ENCODE measurements at places on chromosomes 12 and 14.
A peak's percentile ranks its signal among the peaks of the same experiment; 100 is the strongest.

GRCh38 chr14:105999361-106000028, 473.1 kb downstream of the TMEM121 start:
- DNase-seq: peak; percentile 65

- DNase-seq: no peak
Measured at GRCh38 chr12:53070877-53071492, 8.2 kb downstream of the SPRYD3 start.

- DNase-seq: no peak
Measured at GRCh38 chr12:29698756-29699155, 85.0 kb downstream of the TMTC1 start.

DNA sequence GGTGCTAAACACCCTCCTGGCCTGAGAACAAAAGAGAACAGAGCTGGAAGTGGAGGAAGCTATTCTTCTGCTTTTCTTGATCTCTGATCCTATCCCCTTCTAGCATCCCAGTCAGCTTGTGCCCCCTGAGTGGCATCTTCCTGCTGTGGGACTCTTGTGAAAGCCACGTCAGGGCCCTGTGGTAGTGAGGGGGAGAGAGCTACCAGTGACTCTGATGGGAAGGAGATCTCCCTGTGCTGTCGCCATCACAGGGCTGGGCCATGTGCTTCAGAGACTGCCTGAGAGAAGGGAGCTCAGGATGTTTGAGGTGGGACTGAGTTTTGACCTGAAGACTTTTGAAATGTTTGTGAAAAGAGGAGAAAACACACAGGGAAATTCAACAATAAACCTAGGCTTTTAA, 107.6 kb upstream of the FUT8 start:
- DNase-seq: no peak

GRCh38 chr12:117903110-117903840, 65.5 kb downstream of the KSR2 start:
- DNase-seq: no peak

DNA sequence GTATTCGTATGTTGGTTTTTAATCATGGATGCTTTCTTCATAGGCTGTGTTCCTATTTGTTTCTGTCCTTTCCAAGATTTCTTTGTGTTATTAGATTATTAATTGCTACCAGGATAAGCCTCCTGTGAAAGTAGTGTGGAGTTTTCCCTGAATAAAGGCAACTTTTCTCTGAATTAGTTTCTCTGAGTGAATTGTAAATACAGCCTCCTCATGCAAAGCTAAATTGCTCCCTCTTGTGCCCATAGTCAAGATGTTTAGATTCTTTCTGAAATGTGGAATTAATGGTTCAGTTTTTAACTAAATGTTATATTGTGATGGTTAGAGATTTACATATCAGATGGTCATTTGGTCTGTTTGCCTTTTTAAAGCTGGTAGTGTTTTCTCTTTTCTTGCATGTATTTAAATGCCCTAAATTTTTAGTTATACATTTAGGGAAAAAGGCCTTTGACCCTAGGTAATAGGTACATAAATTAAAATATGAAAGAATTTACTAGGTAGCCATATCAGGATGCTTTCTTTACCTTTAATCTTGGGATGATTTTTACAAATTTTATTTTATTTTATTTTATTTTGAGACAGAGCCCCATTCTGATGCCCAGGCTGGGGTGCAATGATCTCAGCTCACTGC, 8.9 kb downstream of the APAF1 start:
- no peak for DNase-seq

GRCh38 chr12:106841510-106842302, 67.2 kb downstream of the RIC8B start:
- DNase-seq: no peak

- DNase-seq: no peak
Measured at GRCh38 chr14:77421201-77421600, 2.1 kb downstream of the NOXRED1 start.

DNA sequence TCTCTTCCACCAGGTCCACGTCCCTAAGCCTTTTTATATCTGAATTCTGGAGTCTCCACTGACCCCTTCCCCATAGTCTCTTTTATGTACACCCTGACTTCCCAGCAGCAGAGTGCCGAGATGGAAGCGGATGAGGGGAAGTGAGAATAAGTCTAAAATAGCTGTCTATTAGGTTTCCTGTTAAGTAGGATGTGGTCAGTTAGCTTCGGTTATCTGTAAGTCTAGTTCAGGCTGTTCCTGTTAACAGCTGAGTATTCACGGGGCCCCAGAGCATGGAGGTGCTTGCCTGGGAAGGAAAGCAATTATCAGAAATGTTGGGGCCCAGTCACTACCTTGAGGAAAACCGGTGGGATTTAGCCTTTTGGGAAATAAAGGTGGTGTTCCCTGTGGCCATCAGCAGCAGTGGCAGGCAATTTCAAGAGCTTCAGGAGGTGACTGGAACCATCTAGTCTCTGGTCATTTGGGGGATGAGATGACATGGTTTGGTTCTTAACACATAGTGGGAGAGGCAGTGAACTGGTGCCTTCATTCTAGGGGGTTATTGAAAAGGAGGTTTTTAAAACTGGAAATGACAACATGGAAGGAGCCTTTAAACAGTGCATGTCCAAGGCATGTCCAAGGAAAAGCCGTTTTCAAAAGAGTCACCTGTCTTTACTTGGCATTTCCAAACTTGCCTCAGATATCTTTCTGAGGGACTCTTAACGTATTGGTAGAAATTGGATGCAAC, 21.8 kb downstream of the CHST11 start:
- DNase-seq: no peak

- no peak for DNase-seq
Measured at GRCh38 chr14:101336183-101336582, 225.1 kb upstream of the DIO3 start.

DNA sequence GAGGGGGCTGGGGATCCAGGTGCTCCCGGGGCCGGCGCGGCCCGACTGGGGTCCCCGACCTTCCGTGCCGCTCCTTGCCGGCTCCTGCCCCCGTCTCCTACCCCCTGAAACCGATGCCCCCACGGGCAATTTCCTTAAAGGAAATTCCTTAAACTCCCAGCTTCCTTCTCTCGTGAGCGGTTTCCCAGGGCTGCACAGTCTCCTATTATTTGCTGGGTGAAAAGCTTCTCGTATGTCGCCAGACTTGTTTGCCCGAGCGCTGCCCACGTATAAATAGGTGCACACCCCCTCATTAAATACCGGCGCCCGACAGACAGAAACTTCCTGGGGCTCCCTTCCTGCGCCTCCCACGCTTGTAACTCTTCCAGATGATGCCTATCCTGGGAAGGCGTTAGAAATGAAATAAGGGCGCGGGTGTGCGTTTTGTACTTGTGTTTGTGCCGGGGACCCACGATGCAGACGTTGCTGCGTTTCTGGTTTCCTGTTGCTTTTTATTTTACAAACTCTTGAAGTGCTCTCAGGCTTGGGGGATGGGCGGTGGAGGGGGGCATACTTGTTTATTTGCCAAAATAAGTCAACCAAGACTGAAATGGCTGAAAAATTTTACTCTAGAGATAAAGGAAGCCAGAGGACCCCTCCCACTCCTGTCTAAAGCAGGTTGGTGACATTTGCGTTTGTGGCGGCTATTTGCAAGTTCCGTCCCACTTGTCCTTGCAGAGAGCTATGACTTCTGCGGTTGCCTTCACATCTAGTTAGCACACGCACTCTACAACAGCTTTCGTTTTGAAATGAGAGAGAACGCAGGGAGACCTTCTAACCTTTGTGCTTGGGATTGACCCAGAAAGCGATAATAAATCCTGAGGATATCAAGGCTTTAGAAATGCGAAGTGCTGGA, 1.0 kb downstream of the HIP1R start:
- DNase-seq: peak; percentile 20

GRCh38 chr12:12723149-12723680, 6.0 kb downstream of the CDKN1B start:
- no peak for DNase-seq

- DNase-seq: peak; percentile 46
Measured at GRCh38 chr12:56129206-56129941, 1.3 kb downstream of the ESYT1 start.

DNA sequence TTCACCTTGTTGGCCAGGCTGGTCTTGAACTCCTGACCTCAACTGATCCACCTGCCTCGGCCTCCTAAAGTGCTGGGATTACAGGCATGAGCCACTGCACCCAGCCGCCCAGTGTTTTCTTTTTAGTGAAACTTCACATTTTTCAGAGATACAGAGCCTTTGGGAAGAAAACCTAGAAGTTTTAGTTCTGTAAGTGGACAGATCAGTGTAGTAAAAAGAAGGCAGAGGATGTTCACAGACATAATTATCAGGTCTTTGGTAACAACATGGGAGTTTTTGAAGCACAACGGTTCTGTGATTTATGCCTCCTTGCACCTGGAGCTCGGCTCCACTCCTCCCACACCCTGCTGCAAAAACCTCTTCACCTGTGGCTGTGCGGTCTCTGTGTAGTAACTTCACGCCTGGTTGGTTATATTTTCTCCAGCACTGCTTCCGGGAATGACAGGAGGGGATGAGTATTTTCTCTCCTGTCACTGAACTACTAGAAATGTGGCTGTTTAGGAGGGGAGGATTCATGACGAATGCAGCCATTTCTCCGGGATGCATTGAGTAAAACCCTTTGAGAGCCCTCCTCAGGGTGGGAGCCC, 67.0 kb downstream of the ARF6 start:
- DNase-seq: no peak

GRCh38 chr14:99643343-99643742, 1.6 kb upstream of the HHIPL1 start:
- DNase-seq: no peak

DNA sequence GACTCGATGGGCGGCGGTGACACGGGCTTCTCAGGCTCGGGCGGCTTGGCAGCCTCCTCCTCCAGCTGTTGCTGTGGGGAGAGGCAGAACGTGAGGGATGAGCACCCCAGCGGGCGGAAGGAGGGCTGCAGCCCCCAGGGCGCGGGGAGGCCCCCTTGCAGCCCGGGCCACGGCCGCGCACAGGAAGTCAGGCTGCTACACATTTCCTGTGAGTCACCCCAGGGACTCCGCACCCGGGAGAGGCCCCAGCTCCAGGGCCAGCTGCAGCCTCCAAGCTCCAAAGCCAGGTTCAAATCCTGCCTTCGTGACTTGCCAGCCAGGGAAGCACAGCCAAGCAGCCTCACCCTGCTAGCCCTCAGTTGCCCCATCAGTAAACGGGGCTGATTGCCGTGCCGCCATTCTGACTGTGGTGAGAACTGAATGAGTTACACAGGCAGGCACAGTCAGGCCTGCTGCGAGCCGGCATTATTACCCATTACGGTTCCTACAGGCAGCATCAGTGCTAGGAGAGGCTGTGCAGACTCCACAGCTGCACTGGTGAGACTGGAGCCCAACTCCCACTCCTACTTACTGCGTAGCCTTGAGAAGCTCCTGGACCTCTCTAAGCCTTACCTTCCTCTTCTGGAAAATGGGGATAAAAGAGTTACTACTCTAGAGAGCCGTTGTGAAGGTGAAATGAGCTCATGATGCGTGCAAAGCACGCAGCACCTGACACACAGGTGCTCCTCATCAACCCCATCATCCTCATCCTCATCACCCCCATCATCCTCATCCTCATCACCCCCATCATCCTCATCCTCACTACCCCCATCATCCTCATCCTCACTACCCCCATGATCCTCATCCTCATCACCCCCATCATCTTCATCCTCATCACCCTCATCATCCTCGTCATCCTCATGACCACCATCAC, 100.9 kb downstream of the NCOR2 start:
- DNase-seq: peak; percentile 76

GRCh38 chr12:69739287-69740191, 879 bp downstream of the RAB3IP start:
- DNase-seq: peak; percentile 52

DNA sequence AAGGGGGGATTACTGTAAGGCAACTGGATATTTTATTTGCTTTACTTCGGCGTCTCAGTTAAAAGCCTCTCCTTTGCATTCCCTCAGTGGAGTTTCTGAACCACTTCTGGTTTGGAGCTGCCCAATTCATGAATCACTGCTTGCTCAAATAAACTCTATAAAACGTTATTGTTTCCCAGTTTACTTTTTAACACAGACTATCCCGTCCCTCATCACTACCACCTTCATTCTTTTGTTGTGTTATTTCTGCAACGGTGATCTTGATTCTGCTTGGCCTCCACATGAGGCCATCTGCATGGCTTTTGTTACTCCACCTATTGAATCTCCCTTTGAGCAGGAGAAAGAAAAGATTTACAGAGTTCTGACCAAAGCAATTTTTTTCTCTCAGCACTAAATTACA, 104.0 kb upstream of the PLEKHA5 start:
- DNase-seq: no peak

GRCh38 chr12:3256103-3256631, 179.0 kb downstream of the TSPAN9 start:
- DNase-seq: no peak

GRCh38 chr14:45145214-45145613, 9.5 kb downstream of the FANCM start:
- no peak for DNase-seq

GRCh38 chr14:58428118-58428683, 682 bp downstream of the KIAA0586 start:
- no peak for DNase-seq
